CD4-positive, alpha-beta T cell treated with Interleukin-21 for 1 hour (primary cell): ENCODE measurements at places on chromosomes 7 and 10.
A peak's percentile ranks its signal among the peaks of the same experiment; 100 is the strongest.

DNA sequence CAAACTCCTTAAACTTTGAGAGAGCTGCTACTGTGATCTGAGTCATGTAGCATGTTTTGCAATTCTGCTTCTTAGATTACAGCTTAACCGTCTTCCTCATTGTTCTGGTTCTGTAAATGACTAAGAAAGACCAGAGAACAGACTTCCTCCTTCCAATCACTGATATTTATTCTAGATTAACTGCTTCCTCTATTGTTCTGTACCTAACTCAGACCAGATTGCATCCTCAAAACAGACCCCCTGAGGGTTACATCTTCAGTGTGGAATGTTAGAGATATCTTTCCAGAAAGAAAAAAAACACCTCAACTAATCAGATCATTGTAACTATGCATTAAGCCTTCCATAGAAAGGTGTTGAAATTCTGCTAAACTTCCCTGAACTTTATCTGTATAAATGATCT, 5.7 kb upstream of the PIP start:
- peak; percentile 2 for DNase-seq

GRCh38 chr7:151927011-151927410, 29.2 kb upstream of the GALNTL5 start:
- DNase-seq = no peak

DNA sequence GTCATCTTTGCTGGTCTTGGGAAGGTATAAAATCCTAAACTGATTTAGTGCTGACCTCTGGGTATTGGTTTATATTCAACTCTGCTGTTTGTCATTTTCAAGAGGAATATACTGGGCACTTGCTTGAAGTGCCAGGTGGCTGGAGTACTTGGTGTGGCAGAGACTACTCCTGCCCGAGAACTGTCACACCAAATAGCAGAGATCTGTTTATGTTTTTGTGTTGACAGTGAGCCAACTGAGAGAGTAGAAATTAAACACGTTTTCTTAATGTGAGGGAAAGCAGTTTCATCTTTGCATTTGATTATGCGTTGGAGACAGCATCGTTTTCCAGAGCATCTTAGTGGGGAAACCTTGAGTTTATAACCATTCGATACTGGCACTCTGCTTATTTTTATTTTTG, 174.4 kb downstream of the CDCA7L start:
- DNase-seq = no peak

DNA sequence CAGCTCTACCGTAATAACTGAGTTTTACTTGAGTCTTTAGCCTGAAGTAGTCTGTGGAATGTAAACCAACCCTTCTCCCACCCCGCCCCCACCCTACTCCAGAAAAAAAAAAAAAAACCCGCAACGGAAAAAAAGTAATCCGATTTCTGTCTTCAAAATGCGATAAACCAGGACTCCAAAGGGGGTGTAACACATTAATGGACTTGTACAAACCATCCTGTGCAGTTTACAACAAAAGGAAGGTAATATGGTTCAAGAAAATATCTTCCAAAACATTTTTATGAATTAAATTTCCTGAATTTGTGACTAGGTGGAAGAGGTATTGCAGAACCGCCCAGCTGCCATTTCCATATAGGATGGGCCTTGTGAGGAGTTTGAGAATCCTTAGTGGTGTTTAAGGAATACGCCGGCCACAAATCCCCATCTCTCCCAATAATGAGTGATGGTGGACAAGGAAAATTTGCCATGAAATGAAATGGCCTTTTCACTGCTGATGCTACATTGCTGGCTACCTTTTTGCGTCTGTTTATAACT, 10.6 kb downstream of the SKIDA1 start:
- no peak for DNase-seq

DNA sequence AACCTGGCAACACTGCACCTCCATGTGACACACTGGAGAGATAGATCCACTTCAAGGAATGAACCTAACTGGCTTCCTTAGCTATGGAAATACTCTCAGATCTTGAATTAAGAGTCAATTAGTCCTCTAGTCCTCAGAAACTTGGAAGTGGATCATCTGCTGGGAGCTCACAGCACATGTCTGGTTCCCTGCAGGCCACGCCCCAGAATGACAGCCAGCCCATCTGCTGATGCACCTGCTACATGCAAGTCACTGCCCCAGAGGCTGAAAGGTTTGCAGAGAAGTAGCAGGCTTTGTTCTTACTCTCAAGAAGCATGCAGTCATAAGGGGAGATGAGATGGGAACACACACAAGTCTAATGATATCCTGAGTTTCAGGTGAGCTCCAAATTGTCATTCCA, 275.9 kb downstream of the SKAP2 start:
- no peak for DNase-seq

GRCh38 chr7:113306302-113306701, 187.9 kb upstream of the SMIM30 start:
- no peak for DNase-seq

GRCh38 chr10:18719811-18720210, 60.6 kb downstream of the ARL5B start:
- no peak for DNase-seq

- no peak for DNase-seq
Observed at GRCh38 chr10:52836816-52837215, 64.2 kb upstream of the MBL2 start.

DNA sequence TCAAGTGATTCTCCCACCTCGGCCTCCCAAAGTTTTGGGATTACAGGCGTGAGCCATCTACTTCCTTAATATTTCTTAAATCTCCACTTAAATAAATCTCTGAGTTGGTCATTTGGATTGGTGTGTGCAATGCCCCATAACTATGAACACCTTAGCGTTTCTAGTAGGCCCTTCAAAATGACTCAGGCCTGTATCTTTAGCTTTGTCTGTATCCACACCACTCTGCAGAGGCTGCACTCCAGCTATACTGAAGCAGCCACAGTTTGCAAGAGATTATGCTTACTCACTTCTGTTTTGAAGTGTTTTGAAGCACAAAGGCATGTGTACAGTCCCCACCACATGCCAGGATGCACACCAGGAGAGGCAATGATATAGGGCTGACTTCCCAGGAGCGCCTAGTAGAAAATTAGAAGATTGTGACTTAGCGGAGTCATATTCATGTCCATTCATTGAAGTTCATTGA, 2.4 kb upstream of the ST7 start:
- DNase-seq = no peak

- DNase-seq = no peak
Observed at GRCh38 chr10:7544203-7544602, 122.6 kb downstream of the ITIH5 start.

GRCh38 chr10:3622427-3622826, 162.6 kb downstream of the KLF6 start:
- peak; percentile 5 for DNase-seq

- DNase-seq = no peak
Observed at GRCh38 chr10:122258136-122259074, 12.7 kb upstream of the BTBD16 start.

GRCh38 chr7:13849163-13849892, 140.1 kb downstream of the ETV1 start:
- DNase-seq = no peak
